Nephron progenitor cell (in vitro differentiated cells): ENCODE measurements at places on chromosomes 1 and 21.

DNA sequence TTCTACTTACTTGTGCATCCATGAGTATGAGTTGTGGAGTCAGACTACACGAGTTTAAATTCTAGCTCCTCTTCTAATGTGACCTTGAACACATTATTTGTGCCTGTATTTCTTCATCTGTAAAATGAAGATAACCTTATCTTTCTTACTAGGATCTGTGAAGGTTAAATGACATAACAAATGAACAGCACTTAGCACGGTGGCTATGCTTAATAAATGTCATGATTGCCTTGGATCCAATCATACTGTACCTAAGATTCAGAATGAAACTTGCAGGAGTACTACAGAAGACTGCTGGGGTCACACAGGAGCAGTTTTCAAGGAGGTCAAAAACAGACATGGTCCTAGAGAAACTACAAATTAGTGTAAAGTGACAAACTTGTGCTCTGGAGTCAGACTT, 22.2 kb upstream of the ALG14 start:
- no peak for DNase-seq

DNA sequence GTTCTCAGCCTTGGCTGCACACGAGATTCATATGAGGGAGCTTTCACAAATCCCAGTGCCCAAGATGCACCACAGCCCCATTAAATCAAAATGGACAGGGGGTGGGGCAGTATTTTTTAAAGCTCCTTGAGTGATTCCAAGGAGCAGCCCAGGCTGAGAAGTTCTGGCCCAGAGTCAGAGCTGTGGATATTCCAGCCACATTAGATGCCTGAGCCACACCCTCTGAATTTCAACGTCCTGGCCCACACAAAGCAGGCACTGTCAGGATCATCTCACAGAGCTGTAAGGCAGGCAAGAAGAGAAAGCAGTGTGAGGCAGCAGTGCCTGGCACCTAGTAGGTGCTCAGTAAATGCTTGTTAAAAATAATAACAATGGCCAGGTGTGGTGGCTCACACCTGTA, 37.4 kb downstream of the PAX7 start:
- DNase-seq = no peak

DNA sequence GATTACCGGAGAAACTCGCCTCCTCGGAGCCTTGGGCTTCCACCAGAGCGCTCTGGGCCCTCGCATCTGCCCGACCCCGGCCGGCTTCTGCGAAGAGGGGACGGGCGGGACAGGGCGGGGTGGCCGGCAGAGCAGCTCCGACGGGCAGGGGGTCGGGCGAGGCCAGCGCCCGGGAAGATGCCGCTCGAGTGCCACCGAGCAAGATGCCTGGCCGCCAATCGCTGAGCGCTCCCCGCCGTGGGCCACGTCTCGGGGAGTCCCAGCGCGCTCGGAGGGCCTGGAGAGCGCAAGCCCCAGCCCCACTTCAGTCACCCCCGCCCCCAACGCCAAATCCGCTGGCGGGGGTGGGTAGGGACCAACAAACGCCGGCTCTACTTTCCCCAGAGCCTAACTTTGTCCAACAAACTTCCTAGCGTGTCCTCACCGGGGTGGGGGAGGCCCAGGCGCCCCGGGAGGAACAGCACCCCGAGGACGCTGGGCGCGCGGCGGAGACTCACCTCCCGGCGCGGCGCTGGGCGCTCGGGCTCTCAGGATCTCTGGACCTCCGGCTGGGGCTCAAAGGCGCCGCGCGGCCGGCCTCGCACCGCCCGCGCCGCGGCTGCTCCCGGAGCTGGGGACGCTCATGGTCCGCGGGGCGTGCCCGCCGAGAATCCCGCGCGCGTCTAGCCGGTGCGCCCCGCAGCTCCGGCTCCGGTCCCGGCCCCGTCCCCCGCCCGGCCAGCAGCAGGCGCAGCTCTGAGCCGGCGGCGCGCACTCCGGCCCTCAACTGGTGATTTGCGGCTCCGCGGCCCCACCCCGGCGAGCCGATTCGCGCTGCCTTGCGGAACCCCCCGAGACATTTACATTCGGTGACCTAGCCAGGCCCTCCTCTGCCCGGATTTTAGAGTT, at the start of gene BCAR3:
Gene BCAR3, minus strand, starts transcription at position 737 of the 888 bp plus-strand sequence. CDS start 6,907 bp downstream, outside the sequence.
- peak; percentile 85 for DNase-seq

DNA sequence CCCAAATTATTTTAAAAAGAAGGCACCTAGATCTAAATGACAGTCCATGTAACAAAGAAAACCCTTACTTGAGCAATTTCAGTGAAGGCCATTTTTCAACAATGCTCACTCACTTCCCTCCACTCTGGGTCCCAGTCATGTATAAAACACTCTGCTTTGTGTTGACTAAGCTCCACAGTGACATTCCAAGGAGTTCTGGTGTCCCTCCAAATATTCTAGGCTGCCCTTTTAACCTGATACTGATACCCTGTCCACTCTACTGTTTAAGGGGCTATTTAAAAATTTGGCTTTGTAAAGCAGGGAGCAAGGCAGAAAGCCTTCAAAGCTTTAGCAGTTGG, 73.6 kb downstream of the GNG12 start:
- DNase-seq = no peak

GRCh38 chr1:75785320-75785982, 605 bp upstream of the RABGGTB start:
- no peak for DNase-seq
